KBM-7 (cell line): ENCODE measurements at places on chromosomes 11 and 22.

GRCh38 chr11:43879789-43880639, 617 bp upstream of the ALKBH3 start:
- no peak for DNase-seq

DNA sequence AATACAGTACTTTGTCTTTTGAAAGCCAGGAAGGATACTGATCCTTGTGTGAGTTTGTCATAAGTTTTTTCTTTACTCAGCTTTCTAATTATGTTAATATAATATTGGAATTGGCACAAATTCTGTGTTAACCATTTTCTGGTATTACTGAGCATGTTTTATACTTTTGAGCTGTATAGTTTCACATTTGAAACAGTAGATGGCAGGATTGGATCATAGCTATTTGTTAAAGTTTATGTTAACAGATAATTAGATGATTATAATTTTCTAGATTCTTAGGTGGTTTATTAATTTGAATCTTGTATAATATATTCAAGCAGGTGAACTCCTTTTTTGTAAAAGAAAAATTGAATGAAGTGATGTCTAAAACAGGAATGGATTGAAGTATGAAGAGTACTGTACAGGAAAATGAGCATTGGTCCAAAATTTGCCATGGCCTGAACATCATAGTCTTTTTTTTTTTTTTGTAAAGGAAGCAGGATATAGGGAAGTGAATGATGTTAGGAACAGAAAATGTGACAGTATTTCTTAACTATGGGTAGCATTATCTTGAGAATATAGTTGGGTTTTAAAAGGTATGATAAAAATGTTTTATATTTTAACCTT, 102.0 kb downstream of the CYP2R1 start:
- DNase-seq = peak; percentile 24

DNA sequence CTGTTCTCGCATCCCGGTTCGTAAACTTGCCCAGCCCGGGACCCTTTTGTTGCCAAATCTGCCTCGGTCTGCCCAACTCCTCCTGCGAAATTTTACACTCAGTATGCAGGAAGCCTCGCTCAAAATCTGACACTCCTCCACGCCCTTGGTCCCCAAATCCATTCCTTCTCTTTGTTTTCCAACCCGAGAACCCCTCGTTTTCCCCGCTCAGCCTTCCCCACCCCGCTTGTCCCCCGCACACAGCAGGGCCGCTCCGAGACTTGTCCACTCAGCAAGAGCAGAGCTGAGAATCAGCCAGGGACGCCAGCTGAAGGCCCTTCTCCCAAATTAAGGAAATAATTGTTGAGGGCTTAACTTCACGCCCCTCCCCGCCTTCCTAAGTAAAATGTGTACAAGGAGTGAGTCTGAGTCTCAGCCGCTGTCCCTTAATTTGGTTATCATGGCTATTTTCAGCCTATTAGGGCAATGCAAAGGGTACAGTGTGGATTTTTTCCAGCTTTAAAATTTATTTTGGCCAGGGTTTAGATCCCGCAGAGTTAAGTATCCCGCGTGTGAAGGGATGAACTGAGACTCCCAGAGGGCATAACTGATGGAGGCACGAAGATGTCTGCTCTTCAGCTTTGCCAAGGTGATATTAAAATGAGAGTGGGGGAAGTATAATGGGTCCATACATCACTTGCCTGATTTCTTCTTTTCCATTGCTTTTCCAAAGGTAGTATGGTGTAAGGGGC, 581 bp upstream of the FBXO3 start:
- DNase-seq = no peak

DNA sequence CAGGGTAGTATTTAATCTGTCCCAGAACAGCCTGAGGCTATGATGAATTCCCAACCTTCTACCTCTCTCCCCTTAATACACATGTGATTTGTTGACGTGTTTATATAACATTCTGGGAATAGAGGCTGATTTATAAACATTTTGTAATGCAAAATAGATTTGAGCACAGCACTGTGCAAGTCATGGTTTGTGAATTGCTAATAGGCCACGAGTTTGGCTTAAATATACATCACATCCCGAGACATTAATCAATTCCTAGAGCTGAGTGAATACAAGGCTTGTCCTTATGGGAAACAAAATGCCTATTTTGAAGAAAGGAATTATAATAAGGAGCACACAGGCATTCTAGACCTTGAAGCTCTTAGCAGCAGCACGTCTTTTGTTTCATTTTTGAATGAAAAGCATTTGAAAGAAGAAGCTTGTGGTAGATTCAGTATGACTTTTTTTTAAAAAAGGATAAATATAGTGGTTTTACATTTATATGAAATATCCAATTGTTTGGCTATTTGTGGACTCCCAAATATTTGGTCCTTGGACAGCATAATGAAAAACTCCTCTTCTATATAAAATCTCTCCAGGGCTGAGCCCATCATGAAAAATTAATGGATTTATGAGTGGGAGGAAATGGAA, 116.4 kb downstream of the SLC17A6 start:
- DNase-seq = no peak

DNA sequence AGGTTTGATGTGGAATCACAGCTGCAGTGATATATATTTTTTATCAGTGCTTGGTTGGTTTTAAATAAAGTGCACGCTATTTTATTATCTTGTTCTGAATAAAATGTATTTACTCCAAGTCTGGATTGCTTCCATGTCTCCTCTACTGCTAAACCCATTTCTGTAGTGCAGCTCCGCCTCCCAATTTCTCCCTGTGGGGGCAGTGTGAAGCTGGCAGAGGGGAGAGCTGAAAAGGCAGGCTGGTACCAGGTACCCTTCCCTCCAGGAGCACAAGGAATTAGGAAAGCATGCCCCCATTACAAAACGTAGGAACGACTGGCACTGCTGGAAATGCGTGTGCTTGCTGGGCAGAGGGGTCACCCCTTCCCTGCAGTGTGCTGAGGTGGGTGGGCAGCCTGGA, 934 bp upstream of the TMEM132A start:
- no peak for DNase-seq
